ENCODE measurements at places on chromosomes 5 and 9.

GRCh38 chr9:72589667-72590521, 68.5 kb downstream of the TMC1 start:
- no peak for DNase-seq

DNA sequence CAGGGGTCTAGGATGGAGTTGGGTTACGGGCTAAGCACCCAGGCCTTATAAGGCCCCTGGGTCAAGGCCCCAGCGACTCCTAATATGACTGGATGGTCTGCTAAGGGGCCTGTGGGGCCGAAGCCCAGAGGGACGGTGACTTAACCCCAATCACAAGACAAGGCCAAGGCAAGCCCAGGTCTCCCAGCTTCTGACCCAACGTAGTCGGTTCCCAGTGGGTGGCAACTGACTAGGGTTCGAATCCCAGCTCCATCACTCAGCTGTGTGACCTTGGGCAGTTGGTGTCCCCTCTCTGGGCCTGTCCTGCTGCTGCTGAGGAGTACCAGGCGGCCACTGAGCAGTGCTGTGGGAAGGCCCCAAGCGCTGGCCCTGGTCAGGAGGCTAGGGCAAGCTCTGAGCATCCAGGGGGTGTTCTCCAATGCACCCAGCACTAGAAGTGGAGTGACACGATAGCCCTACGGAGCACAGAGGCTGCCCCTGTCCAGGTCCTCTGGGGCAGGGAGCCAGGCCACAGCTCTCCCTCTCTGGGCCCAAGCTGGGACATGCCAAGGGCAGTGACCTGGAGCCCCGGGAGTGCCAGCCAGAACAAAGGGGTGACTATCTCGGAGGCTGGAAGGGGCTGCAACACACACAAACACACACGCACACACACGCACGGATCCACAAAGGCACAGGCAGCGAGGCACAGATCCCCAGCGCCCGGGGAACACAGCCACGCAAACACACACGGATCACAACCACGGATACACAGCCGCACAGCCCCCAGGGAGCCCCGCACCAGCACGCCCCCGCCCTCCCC, 512 bp downstream of the AK1 start:
- DNase-seq = peak; percentile 74

DNA sequence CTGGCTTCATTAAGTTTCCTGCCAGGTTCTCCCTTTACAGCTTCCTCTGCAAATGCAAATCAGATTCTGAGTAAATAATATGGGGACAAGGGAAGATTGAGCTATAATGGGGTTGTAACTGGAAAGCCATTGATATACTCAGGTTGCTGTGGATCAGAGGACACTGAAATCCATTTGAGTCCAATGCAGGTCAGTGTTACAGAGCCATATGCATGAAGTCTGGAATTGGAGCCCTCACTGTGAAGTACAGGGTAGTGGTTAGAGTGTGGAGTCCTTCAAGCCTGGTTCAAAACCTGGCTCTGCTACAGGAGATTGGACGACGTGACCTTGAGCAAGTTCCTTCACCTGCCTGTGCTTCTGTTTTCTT, 48.7 kb downstream of the TIMD4 start:
- DNase-seq = no peak

GRCh38 chr5:55601204-55601618, 66.4 kb upstream of the PLPP1 start:
- DNase-seq = no peak

- DNase-seq = peak; percentile 39
Measured at GRCh38 chr5:32098291-32098690, 75.8 kb downstream of the GOLPH3 start.

DNA sequence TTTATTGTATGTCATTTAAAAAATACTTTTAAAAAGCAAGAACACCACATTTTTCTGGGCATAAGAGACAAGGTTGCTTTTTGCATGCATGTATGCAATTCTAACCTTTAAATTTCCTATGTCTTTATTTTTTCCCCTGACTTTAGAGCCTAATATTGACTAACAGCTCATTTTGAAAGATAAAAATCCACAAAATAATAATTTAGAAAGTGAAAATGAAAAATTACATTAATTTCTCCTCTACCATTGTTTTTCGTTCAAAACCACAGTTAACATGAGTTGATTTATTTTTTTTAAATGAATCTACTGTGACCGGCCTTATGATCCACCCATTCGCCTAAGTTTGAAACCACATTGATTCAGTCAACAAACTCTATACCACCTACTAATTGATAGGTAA, 137.5 kb upstream of the CDKN2B start:
- DNase-seq = no peak

GRCh38 chr9:17846948-17847655, 268.2 kb downstream of the SH3GL2 start:
- no peak for DNase-seq

- DNase-seq = no peak
Measured at GRCh38 chr9:108053555-108054061, 564.0 kb upstream of the KLF4 start.

DNA sequence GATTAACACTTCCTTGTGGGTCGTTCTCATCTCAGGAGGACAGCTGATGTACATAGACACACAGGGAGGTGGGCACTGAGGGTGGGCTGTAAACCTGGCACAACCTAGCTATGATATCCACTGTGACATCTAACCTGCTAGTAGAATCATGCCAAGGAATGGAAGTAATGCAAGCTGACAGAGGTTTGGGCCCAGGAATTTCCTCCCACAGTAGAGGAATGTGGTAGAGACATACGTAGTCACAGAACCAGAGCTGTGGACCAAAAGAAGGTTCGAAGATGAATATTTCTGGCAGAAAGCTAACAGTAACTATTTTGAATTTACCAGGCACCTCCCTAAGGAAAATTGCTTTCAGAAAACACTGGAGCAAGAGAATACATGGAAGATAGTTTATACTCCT, 15.2 kb upstream of the DNAJC25 start:
- DNase-seq = no peak

DNA sequence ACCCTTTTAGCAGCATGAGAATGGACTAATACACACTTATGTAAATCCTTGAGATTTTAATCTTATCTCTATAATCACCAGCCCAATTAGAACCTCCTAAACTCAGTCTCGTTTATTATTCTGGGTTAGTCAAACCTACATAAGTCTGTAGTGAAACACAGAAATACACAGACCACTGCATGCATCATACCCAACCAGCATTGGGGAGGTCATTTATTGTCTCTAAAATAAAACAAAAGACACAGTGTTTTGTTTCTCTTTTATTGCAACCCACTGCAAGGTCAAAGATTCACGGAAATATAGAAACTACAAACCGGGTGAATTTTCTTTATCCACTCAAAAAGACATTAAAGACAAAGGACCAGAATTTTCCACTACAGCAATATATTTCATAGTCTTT, 188.1 kb upstream of the EFNA5 start:
- DNase-seq = no peak

DNA sequence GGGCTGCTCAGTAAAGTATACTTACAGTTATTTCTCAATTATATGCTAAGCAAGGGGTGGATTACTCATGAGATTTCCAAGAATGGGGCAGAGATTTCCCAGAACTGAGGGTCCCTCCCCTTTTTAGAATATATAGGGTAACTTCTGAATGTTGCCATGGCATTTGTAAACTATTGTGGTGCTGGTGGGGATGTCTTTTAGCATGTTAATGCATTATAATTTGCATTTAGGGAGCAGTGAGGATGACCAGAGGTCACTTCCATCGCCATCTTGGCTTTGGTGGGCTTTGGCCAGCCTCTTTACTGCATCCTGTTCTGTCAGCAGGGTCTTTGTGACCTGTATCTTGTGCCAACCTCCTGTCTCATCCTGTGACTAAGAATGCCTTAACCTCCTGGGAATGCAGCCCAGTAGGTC, 35.5 kb downstream of the TTC1 start:
- DNase-seq = no peak

- no peak for DNase-seq
Measured at GRCh38 chr5:159782197-159782994, 133.9 kb upstream of the ADRA1B start.

- DNase-seq = peak; percentile 12
Measured at GRCh38 chr5:147869112-147869511, 9.4 kb upstream of the SCGB3A2 start.

GRCh38 chr5:124394700-124395245, 351.7 kb downstream of the ZNF608 start:
- no peak for DNase-seq

GRCh38 chr5:18968966-18969365, 1019.0 kb downstream of the CDH18 start:
- no peak for DNase-seq

DNA sequence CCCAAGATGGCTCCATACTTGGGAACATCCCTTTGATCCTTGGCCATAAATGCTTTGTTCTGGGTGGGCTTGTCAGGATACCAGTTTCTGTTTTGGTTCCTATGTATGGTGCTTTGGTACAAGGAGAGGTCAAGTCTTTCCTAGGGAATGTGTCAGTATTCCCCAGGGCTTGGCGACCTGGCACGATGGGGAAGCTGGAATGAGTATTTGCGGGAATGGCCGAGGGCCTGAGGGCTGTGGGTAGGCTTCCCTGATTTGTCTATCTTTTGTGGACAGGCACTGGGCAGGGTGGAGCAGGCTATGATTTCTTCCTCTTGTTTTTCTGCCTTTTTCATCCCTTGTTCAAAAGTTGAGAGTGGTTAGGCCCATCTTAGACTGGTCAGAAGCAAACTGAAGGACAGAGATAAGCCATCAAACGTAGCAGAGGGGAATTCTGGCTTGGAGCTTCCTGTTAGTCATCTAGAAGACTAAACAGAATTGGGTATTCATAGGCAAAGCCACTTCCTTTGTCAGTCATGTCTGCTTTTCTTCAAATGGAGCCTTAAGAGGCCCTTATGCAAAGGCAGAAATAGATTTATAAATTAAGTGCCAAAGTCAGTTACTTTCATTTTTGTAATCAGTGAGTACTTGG, 13.7 kb downstream of the DOCK2 start:
- no peak for DNase-seq

- DNase-seq = no peak
Measured at GRCh38 chr5:88886746-88887341, 3.9 kb upstream of the MEF2C start.

DNA sequence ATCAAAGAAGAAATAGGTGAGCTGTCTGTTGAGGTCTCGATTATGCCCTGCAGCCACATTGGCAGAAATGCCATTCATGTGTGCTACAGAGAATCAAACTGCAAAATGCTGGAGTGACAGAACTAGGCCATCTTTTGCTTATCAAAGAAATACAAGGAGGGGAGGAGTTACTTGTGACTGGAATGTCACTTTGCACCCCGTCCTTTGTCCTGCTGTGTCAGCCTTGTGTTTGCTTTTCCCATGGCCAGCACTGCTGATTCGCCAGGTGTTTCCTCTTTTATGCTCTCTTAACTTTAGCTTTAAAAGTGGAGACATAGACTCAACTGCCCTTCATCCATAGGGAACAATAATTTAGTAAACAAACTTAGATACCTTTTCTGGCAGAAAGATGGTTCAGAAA, 54.3 kb downstream of the SLC46A2 start:
- DNase-seq = no peak

DNA sequence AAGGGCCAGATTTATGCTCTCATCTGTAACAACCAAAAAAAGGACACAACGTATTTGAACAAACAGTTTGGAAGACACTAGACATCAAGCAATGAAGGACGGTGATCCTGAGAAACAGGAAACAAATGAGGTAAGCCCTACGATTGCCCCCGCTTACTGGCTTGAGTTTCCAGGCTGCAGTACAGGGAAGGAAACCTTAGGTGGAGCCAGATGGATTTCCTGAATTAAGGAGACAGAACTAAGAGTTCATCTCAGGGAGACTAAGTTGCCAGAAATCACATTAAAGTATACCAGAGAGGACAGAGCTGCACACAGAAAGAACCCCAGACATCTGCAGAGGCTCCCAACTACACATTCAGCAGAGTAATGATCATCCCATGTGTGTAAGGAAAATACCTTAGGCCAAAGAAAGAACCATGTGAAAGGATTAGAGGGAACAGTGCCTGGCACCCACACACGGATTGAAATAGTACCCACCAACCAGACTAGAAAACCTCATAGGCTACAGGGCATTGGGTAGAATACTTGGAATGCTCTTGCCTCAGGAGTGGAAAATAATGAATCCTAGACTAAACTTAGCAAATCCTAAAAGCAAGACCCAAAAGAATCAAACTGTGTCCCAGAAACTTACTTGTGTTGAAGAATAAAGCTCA, 99.3 kb upstream of the NIPBL start:
- DNase-seq = peak; percentile 63

DNA sequence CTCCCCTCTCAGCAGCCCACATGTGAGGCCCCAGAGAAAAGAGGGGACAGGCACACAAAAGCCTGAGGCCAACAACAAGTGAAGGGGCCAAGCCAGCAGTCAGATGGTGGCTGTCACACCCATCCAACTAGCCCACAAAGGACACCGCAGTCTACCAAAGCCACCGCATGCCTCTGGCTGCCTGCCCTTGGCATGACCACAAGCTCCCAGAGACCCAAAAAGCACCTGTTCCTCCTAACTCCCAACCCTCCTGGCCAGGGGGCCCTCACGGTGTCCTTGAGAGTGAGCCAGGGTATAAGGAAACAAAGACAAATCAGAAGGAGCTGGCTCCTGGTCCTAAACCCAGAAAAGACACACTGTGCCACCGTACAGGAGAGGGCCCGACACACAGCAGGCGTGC, 77.8 kb upstream of the LRRTM2 start:
- no peak for DNase-seq

DNA sequence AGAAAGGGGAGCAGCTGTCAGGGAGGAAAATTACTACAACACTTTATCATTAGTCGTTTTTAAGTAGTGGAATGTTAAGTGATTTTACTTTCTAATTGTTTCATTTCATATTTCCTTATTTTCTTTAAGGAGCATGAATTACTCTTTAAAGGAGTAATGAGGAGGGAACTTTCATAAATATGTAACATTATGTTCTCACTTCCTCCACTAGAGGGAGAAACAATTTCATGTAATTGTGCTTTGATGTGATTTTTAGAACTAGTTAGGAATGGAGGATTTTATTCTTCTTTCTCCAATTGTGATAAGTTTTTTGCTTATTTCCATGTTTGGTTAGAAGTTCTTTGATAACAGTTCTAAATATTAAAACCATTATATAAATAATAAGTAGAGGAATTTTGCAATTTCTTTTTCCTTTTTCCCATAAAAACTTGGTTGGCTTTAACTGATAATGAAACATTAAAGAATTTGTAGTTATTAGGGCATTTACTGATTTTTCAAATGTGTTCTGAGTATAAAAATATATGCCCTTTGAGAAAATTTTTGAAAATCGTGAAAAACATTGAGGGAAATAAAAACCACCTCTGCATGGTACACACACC, 25.6 kb downstream of the CEP78 start:
- DNase-seq = peak; percentile 29

GRCh38 chr9:4787876-4788275, 4.9 kb upstream of the RCL1 start:
- no peak for DNase-seq

GRCh38 chr5:166102947-166103346, 2188.5 kb upstream of the WWC1 start:
- no peak for DNase-seq

- no peak for DNase-seq
Measured at GRCh38 chr9:114607671-114608524, 3.2 kb upstream of the TMEM268 start.
